Mesothelial cell of epicardium (in vitro differentiated cells): ENCODE measurements at places on chromosomes 2 and 18. TPM values are rescaled to one million over a fixed set of nuclear protein-coding genes. Genes with fewer than 3 reads are reported as not detected.

GRCh38 chr2:30948130-30948529, 140.9 kb upstream of the CAPN13 start:
- no peak overlapping the region for H3K27ac ChIP-seq
- H3K4me3 ChIP-seq = no peak overlapping the region
- DNase-seq = no peak
- H3K27me3 ChIP-seq = peaks cover 15% of the 10 kb centered on the region
- no peaks in the 10 kb centered on the region for H3K4me1 ChIP-seq

NLRC4 gene
- total RNA-seq = not detected in 3 replicates

IL1RN gene
- not detected in 3 replicates for total RNA-seq

- H3K27ac ChIP-seq = no peak overlapping the region
- H3K36me3 ChIP-seq = no peaks in the 10 kb centered on the region
- DNase-seq = no peak
- H3K4me1 ChIP-seq = peaks cover 3% of the 10 kb centered on the region
- H3K27me3 ChIP-seq = peaks cover 15% of the 10 kb centered on the region
- H3K4me3 ChIP-seq = no peak overlapping the region
Observed at GRCh38 chr2:133605011-133605765, 36.9 kb upstream of the NCKAP5 start.

DNA sequence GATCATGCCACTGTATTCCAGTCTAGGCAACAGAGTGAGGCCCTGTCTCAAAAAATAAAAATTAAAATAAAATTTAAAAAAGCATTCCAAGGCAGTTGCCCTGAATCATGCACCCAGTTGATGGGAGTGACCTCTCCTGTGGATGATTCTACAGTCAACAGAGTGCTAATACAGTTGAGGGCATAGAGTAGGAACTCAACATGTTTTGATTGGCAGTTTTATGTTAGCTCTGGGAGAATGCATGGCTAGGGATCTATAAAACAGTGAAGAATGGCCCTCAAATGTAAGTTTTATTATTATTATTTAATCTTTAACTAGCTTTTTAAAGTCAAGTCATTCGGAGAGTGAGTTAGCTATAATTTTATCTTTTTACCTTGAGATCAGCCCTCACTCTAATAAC, 228.5 kb upstream of the ITGA4 start:
- H3K4me3 ChIP-seq = no peak overlapping the region
- no peaks in the 10 kb centered on the region for H3K36me3 ChIP-seq
- H3K27ac ChIP-seq = no peak overlapping the region
- DNase-seq = no peak
- no peaks in the 10 kb centered on the region for H3K4me1 ChIP-seq
- H3K27me3 ChIP-seq = no peaks in the 10 kb centered on the region

B3GNT7 gene
- total RNA-seq = 5.2 to 7.0 TPM (median 5.6 TPM) in 3 replicates

MC2R gene
- total RNA-seq = not detected in 3 replicates

XIRP2 gene
- total RNA-seq = 0.07 TPM in 1 of 3 replicates, not detected in the others

DNA sequence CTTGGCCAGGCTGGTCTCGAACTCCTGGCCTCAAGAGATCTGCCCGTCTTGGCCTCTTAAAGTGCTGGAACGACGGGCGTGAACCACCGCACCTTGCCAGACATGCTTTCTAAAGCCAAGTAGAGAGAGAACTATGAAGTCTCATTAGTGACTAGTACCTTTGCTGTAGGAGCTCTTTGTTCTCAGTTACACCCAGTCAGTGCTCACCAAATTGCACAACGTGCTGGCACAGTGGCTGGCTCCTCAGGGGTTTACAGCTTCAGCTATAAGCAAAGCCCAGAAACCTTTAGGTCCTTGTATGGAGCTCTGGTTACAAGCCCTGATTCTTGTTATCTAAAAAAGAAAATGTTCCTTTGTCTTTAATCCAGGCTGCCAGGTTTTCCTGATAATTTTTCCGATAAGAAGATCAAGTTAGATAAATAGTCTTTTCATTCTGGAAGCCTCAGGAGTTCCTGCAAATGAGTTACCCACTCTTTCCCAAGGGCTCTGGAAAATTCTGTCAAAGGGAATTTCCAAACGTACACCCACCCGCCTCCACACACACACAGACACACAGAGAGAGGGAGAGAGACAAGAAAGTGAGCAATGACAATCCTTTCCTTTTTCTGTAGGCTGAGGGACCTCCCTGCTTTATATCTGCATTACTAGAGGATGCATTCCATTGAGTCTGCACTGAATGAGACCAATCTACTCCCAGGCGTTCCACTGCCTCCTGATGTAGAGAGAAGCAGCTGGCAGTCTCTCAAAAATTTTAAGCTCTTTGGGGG, 100.2 kb upstream of the CSRNP3 start:
- no peak overlapping the region for H3K4me3 ChIP-seq
- DNase-seq = no peak
- H3K36me3 ChIP-seq = no peaks in the 10 kb centered on the region
- peaks cover 10% of the 10 kb centered on the region for H3K27me3 ChIP-seq
- peak overlapping the region; percentile 60 for H3K27ac ChIP-seq

LOXL3 gene
- 20.3 to 26.7 TPM (median 21.9 TPM) in 3 replicates for total RNA-seq

DNA sequence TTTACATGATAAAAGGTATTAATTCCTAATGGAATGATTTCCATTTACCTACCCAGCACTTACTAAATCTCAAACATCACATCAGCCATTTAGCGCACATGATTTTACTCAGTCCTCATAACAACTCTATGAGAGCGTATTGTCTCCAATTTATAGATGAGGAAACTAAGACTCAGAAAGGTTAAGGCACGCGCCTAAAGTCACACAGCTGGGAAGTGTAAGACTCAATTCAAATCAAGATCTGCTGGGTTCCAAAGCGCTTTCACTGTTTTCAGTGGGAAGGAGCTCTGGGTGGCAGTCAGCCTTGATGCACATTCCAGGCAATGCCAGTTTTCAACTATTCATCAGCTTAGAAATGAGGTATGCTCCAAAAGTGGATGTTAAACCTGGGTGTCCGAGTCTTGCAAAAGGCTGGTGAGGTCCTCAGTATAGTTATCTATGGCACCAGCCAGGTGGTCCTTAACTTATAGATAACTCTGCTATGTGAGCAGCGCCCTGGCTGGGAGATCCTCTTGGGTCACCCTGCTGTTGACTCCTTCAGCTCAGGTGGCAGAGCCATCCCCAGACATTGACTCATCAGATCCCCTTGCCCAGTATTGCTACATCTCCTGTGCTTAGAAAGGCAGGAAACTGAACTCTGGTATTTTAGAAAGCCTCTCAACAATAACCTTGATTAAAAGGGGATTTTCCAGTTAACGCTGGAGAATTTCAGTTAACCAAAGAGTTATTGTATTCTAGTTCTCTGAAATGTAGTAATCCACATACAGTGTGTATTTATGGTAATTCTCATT, 47.1 kb downstream of the SLC4A1AP start:
- no peaks in the 10 kb centered on the region for H3K36me3 ChIP-seq
- H3K27me3 ChIP-seq = no peaks in the 10 kb centered on the region
- no peak overlapping the region for H3K27ac ChIP-seq
- H3K4me3 ChIP-seq = no peak overlapping the region
- DNase-seq = no peak
- peaks cover 18% of the 10 kb centered on the region for H3K4me1 ChIP-seq

GRCh38 chr2:180734382-180734781, 246.0 kb upstream of the UBE2E3 start:
- H3K4me3 ChIP-seq = no peak overlapping the region
- H3K4me1 ChIP-seq = peaks cover 13% of the 10 kb centered on the region
- H3K36me3 ChIP-seq = no peaks in the 10 kb centered on the region
- no peak for DNase-seq

GRCh38 chr2:109410039-109410815, 203.5 kb downstream of the SEPTIN10 start:
- DNase-seq = no peak
- no peak overlapping the region for H3K4me3 ChIP-seq
- H3K36me3 ChIP-seq = no peaks in the 10 kb centered on the region
